ENCODE measurements at places on chromosomes 11 and 22.

DNA sequence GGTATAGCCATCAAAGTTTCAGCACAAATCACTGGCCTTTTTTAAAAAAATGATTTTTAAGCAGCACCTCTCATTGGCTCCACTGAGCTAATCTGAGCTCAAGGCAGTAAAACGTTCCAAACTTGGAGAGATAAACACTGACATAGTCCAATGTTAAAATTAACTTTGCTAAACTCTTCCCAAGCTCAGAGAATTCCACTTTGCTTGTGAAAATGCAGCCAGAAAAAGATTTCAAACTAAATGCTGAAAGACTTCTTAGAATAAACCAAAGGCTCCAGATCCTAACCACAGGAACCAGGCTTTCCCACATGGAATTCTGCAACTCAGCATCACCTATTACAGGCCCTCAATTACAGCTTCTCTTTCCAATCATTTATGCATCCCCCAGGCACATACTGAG, 84.7 kb upstream of the GDPD4 start:
- no peak for DNase-seq

DNA sequence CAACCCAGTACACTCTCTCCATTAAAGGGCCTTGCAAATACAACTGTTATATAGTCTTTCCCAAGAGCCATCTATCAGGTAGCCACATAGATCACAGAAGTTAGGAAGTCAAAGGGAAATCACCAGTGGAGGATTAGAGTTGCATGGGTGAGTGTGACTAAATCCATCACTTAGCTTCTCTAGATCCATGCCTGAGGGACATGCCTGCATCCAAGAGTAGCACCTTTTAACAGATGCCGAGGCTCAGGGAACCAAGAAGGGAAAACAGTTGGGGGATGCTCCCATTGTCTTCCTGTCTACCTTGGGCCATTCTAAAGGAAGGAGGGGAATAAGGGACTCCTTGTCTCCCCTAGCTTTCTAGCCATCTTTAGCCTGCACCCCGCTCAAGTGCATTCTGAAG, 77.9 kb downstream of the XRRA1 start:
- DNase-seq = no peak

- DNase-seq = no peak
Observed at GRCh38 chr11:45670386-45671135, 5.1 kb upstream of the CHST1 start.

DNA sequence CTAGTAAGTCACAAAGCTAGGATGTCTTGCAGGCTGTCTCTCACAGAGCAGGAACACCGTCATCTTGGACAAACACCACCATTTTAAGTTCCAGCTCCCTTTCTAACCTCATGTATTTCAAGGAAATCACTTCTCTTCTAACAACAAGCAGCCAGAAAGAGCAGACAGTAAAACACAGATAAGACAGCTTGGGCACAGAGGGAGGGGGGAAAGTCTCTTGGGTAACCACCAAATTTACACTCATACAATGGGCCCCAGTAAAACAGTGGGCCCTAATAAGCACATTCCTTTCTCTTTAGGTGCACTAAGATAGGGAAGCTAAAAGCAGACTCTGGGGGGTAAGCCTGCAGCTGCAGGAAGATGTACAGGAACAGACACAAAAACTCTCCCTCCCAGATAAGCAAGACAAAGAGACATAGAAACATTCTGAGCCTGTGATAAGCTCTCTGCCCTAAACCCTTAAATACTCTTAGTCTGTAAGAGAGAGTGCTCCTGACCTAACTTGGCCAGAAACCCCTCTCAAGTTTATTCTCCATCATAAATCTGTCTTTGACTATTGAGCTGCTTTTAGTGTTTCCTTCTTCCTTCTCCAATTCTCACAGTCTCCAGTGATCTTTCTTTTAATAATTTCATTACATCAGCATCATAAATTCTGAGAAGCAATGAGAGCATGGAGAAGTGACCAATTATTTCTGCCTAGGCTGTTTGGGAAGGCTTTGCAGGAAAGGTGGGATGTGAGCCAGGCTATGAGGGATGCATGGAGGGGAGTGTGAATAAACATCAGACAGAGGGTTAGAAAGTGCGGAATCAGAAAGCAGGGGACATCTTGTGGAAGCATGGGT, 7.4 kb downstream of the OR10D3 start:
- no peak for DNase-seq

- DNase-seq = no peak
Observed at GRCh38 chr11:74532501-74533246, 39.1 kb upstream of the LIPT2 start.

DNA sequence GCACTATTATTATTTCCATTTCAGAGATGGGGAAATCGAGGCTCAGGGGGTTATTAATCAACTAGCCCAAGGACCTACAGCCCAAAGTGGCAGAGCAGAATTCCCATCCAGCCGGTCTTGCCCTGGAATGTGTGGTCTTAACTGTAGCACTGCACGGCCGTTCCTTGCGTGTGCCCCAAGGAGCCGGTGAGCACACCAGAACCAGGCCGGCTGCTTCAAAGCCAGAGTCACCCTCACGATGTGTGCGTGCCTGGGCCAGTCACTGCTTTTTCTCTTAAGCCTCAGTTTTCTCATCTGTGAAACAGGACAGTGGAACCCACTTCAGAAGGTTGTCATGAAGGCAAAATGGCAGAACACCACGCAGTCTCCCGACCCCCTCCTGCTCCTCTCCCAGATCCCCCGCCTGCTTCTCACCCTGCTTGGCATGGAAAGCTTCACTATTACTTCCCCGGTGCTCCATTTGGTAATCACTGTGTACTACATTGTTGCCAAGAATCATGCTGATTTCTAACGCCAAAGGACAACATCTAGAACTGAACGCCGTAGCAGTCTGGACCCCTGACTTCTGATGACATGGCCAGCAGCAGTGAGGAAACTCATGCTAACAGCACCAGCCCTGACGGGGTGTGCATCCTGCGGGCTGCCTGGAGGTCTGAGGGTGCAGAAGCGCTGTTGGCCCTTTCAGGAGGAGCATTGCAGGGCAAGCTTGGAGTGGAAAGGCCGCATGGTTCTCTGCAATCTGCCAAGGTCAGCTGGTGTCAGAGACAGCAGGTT, 106.8 kb upstream of the B3GAT1 start:
- no peak for DNase-seq

DNA sequence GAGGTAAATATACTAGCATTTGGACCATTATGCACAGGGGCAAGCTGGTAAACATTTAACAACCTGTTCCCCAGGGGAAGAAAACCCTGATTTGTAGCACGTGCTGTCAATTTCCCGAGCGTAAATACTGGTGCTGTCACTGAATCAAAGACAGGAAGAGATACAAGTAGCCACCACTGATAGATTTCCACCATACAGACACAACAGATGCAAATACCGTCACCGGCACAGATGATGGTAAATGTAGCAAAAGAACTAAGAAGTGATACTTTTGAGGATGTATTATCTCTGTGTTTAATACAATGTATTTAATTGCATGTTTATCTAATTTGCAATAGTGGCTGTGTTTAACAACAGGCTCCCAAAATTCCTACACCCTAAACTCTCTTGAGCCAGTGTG, 39.6 kb downstream of the SHISAL1 start:
- DNase-seq = no peak

GRCh38 chr22:30226192-30226832, 20.2 kb downstream of the LIF start:
- DNase-seq = no peak

DNA sequence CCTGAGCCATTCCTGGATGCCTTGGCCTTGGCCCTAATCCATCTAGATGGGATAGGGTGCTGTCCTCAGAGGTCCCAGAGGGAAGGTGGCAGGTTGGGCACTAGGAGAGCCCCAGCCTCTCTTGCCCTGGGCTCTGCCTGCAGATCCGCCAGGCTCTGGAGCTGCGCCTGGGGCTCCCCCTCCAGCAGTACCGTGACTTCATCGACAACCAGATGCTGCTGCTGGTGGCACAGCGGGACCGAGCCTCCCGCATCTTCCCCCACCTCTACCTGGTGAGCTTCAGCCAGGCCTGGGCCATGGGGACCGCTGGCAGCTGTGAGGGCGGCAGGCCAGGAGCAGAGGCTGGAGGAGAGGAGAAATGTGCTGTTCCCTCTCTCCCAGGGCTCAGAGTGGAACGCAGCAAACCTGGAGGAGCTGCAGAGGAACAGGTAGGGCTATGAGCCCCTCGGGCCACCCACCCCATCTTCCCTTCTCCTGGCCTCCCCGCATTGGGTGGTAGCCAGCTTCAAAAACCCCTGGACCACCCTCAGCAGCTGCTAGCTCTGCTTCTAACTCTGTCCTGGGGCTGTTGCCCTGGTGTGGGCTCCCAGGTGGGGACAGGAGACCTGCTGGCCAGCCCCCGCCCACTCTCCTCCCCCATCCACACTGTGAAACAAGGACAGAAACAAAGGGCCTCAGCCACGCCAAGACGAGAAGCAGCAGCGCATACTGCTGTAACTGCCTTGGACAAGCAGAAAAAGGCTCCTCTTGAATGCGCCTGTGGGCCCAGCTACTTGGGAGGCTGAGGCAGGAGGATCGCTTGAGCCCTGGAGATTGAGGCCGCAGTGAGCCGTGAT, 4.9 kb downstream of the SSH3 start:
- no peak for DNase-seq

DNA sequence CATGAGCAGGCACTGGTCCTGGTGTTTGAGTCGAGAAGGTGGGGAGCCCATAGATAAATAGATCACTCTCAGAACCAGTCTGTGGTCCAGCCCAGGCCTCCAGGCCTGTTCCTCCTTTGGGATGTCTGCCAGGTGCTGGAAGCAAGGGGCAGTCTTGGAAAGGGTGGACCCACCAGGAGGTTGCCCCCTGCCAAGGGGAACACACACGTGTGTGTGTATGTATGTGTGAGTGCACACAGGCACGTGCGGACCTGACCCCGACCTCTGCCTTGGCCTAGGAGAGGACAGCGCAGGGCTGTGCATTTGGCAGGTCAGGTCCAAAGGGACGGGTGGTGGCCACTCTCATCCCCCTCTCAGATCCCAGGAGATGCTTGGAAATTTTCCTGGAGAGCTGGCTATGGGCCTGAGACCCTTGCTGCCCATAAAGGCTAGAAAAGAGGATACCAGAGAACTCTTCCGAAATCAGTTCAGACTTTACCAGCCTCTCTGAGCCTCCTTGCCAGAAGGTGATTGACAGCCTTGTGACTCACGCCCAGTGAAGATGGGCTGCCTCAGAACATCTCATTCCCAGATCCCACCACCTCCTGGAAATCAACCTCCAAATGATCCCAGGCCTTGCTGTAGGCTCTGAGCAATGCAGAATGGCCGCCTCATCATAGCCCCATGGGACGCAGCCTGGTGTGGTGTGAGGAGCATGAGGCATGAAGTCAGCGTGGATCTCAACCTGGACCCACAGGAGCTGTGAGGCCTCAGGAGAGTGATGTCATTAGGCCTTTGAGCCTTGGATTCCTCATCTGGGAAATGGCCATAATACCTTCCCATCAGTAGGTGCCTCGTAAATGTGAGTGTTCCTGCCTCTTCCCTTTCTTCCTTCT, 24.0 kb upstream of the CREB3L1 start:
- no peak for DNase-seq

DNA sequence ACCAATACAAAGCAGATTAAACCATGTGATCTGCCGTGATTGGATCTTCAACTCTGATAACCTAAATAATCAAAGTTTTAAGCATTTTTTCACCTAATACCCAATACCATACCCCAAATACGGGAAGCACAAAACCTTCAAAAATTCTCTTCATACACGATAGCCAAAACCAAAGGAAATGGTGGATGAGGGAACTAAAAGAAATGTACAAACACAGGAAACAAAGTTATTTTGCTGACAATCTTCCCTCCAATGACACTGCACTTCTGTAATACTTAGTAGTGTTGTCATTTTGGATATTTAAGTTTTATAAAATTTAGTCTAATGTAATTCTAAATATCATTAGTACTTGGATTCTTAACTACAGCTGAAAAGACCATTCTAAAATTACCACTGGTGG, 27.0 kb downstream of the CSTF3 start:
- DNase-seq = no peak

GRCh38 chr11:127268932-127269331, 268.4 kb upstream of the KIRREL3 start:
- no peak for DNase-seq

DNA sequence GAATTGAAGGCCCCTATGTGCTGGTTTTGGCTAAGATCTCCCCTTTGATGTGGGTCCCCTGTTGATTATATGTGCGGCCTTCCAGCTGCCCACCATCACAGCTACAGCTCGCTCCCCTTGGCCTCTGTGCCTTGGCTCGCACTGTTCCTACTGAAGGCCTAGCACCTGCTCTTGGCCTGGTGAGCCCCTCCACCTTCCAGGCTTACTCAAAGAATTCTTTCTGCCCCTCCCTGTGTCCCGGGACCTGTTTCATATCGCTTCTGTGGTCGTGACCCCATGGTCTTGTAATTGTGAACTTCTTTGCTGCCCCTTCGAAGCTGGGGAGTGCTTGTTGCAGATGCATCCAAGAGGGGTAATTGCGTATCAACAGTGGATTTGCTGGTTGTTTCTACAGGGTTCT, 12.5 kb downstream of the PEX26 start:
- DNase-seq = no peak

DNA sequence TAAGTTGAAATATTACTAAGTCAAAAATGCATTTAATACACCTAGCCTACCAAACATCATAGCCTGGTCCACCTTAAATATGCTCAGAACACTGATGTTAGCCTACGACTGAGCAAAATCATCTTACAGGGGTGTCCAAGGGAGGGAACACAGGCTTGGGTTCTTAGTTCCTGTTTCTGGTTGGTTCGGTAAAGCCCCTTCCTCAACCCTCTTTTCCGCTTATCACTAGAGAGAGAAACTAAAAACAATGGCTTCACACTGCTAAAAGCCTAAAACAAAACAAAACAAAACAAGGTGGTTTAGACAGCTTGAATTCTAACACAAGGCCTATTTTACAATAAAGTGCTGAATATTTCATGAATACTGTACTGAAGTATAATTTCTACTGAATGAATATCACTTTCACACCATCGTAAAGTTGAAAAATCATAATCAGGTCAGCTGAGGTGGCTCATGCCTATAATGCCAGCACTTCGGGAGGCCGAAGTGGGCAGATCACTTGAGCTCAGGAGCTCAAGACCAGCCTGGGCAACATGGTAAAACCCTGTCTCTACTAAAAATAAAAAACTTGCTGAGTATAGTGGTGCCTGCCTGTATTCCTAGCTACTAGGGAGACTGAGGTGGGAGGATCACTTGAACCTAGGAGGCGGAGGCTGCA, 118.0 kb downstream of the SIK3 start:
- no peak for DNase-seq

DNA sequence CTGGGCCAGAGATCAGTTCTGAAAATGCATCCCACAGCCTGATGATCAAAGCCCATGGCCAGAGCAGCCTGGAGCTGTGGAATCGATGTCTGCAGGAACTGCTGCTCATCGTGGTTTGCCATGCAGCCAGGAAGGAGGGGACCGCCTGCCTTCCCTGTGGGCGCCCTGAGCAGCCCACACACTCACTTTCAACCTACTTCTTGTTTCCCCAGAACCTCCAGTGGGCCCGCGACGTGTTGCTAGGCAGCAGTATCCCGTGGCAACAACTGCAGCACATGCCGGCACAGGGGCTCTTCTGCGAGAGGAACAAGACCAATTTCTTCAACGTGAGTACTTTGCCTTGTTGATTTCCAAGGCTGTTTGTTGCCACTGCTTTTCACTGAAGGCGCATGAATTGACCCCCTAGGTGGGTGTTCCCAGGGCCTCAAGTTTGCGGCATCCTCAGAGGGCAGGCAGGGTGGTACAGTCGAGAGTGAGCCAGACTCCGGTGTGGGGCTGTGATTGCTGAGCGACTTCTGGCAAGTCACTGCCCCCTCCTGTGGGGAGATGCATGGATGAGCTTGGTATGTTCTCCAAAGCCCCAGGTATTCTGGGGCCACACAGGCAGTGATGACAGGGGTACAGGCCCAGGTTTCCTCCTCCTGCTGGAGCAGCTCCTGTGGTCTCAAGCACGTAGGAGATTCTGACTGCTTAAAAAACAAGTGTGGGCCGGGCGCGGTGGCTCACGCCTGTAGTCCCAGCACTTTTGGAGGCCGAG, 47.0 kb upstream of the SUSD2 start:
- no peak for DNase-seq

GRCh38 chr11:94219771-94220170, 84.6 kb upstream of the IZUMO1R start:
- no peak for DNase-seq
